Activated CD4-positive, alpha-beta T cell treated with anti-CD3 and anti-CD28 coated beads, Interleukin-2, amount 50 U/mL, for 24 hours (primary cell): ENCODE measurements at places on chromosomes 16 and 17.

GRCh38 chr16:89505204-89506112 is 2.7 kb upstream of the SPG7 start:
- peak; percentile 68 for DNase-seq

DNA sequence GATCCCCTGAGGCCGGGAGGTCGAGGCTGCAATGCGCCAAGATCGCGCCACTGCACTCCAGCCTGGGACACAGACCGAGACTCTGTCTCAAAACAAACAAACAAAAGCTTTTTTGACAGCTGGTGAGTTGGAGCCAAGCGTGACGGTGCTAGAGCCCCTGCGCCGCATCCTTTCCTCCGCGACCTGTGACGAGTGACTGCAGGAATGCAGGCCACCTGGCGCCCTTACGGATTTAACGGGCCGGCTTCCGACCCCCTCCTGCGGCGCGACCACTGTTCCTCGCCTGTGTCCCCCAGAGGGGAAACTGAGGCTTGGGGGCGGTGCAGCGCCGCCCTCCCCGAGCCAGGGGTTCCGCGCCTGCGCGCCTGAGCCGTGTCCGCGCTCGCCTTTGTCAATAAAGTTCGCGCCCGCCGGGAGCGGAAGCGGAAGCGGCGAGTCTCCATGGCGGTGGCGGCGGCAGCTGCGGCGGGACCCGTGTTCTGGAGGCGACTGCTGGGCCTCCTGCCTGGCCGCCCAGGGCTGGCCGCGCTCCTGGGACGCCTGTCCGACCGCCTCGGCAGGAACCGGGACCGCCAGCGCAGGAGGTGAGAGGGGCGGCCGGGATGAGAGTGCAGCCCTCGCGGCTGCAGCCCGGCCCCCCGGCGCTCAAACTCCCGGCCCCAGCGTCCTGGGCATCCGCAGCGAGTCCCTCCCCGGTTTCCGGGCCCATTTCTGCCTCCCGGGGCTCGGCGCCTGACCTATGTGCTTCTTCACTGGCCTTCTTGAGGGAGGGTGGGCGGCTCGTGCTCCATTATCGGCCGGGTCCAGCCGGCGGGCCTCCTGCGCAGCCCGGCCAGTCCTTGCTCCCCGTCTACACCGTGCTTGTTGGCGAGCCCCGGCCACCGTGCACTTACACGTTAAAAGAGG is at the start of gene PGS1:
Gene PGS1 (plus strand): TSS at position 425 of the 906 bp plus-strand sequence. CDS start 17 bp downstream, at position 442.
- peak; percentile 78 for DNase-seq

GRCh38 chr17:35743626-35744328 is 9.3 kb downstream of the GAS2L2 start:
- no peak for DNase-seq

DNA sequence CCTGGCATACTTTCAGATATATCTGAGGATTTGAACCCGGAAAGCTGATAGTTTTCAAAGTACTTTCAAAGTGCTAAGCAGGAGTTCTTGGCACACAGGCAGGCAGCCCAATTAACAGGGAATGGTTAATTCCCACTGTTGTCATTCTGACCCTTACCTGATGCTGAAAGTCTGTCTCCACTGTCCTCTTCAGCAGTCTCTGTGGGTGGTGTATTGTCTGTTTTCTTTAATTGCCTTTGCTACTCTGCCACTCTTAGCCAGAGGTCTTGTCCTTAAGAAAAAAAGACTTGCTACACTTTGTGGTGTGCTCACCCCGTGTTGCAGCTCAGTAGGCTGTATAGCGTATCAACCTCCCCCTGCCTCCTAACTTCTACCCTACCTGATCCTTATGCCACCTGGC is 63.2 kb upstream of the SLC12A3 start:
- DNase-seq: no peak

DNA sequence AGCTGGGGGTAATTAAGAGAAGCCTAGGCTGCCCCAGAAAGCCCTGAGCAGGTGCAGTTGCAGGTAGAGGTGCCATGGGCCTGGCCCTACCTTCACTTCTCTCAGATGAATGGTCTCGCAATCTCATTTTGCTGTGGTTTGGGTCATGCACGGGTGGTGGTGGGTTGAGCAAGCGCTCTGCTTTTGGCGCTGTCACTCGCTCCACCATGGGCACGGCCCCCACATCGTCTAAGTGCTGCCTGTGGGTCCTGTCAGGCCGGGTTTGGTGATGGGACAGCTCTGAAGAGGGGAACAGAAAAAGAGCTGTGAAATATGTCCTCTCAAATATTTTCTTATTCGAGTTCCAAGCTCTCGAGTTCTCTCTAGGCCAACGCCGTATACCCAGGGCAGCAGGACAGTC is 39.9 kb downstream of the STH start:
- DNase-seq: no peak

DNA sequence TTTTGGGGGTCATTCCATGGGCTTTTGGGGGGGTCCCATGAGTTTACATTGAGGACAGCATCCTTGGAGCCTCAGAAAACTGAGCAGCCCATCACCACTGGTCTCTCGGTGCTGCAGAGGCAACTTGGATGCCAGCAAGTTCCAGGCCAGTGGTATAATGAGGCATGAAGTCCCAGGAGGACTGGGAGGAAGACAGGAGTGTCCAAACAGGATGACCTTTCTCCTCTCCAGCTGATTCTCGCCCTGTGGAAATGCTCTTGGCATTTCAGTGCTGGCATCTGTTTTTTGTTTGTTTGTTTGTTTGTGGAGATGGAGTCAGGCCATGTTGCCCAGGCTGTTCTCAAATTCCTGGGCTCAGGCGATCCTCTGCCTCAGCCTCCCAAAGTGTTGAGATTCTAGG is 347.6 kb downstream of the SNX29 start:
- no peak for DNase-seq

- DNase-seq: no peak
Observed at GRCh38 chr17:18102640-18103039, 5.9 kb upstream of the MYO15A start.

- no peak for DNase-seq
Observed at GRCh38 chr16:50498431-50499155, 49.6 kb upstream of the NKD1 start.

DNA sequence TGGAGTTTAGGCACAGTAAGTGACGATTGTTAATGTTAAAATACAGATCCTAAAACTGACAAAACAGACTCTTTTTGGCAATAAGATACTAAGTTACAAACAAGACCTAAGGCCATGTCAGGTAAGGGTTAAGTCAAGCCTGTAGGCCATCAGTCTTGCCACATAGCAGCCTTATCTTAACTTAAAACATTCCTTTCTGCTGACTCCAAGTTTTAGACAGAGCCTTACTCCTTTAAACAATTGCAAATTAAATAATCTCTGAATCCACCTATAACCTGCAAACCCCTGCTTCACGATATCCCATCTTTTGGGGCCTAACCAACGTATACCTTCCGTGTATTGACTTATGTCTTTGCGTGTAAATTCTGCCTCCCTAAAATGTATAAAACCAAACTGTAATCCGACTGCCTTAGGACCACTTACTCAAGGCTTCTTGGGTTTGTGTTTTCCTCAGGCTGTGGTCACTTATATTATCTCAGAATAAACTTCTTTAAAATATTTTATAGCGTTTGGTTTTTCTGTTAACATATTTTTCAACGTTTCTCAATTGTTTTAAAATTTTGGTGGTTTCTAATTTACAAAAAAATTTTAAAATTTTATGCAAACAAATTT is 64.4 kb downstream of the EFCAB5 start:
- DNase-seq: no peak

DNA sequence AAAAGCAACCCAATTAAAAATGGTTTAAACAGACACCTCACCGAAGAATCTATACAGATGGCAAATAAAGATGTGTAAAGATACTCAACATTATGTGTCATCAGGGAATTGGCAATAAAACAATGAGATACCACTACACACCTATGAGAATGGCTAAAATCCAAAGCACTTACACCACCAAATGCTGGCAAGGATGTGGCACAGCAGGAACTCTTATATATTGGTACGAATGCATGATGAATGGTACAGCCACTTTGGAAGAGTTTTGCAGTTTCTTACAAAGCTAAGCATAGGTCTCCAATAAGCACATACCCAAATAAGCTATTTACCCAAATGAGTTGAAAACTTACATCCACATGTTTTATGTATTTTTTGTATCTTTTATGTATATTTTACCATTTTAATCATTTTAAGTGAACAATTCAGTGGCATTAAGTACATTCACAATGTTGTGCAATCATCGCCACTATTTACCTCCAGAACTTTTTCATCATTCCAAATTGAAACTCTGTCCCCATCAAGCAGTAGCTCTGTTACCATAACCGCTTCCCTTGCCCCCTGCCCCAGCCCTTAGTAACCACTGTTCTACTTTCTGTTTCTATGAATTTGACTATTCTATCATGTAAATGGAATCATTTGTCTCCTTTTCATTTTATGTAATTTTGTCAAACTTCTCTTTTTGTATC is 6.7 kb upstream of the ALDH3A2 start:
- DNase-seq: no peak

- DNase-seq: no peak
Observed at GRCh38 chr17:76899414-76899813, 31.2 kb downstream of the MGAT5B start.

- no peak for DNase-seq
Observed at GRCh38 chr17:79219208-79219935, 144.7 kb downstream of the ENGASE start.

DNA sequence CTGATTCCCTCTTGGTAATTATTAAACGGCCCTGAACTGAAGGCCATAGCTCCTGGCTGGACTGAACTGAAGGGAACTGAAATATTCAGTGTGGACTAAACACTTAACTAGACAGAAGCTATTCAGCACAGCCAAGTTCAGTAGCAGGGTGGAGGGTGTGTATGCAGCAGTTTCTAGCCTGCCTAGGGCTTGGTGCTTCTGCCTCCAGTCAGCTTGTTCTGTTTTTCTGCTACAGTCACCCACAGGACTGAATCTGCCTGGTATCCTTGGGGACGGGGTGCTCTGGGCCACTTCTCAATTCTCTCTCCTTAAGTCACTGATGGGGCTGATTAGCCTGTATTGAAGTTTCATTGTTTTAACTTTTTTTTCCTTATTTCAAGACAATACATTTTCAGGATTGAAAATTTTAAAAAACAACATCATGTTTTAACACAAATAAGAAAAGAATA is 77.1 kb downstream of the WWP2 start:
- no peak for DNase-seq

GRCh38 chr17:59347975-59348391 is 16.5 kb downstream of the YPEL2 start:
- DNase-seq: no peak

DNA sequence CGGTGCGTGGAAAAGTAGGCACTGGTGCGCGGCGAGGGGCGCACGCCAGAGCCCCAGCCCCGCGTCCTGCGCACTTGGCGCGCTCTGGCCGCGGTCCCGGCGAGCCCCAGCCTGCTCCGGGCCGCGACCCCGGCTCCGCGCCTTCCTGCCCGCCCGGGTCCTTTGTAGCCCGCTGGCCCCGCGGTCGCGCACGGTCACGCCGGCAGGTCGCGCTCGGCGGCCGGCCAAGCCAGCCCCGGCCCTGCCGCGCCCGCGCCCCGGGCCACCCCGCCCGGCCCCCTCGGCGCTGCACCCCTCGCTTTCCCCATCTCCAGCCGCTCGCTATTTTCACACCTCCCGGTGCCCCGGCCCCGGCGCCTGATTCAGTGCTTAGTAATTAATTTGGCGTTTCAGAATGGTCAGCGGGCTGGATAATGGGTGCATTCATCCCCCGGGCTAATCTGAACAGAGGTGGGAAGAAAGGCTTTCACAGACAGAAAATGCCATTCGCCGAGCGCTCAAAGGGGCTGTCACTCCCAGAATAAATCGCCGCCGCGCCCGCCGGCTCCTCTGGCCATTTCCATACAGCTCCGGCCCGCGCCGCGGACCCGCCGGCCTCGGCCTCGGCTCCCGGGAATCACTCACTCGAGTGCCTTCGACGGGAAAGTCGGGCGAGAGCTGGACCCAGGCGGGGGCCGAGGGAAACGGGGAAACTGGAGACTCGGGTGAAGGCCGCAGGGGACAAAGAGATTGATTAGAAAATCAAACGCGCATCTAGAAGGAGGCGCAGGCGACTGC is 17.8 kb upstream of the NTN1 start:
- no peak for DNase-seq

- DNase-seq: no peak
Observed at GRCh38 chr17:53135969-53136368, 686.8 kb upstream of the KIF2B start.

- no peak for DNase-seq
Observed at GRCh38 chr17:70123193-70123592, 46.1 kb upstream of the KCNJ2 start.

- no peak for DNase-seq
Observed at GRCh38 chr16:22123146-22123545, 30.8 kb downstream of the VWA3A start.

DNA sequence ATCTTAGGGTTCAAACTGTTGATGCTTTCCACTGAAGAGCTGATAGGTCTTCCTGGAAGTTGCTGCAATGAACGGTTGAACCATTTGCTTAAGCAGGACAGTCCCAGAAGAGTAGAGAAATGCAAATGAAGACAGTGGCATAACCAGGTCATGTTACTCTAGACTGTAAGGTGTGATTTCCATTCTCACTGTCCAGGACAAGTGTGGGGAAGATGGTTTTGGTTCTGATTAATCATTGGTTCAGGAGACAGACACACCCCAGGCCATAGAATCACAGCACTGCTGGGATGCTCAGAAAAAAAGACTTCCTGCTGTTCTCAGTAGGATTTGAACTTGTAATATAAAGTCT is 34.8 kb upstream of the XYLT2 start:
- DNase-seq: no peak
